Osteoblast (primary cell): ENCODE measurements at places on chromosomes 13 and 19. TPM values are rescaled to one million over a fixed set of nuclear protein-coding genes. Genes with fewer than 3 reads are reported as not detected.

DNA sequence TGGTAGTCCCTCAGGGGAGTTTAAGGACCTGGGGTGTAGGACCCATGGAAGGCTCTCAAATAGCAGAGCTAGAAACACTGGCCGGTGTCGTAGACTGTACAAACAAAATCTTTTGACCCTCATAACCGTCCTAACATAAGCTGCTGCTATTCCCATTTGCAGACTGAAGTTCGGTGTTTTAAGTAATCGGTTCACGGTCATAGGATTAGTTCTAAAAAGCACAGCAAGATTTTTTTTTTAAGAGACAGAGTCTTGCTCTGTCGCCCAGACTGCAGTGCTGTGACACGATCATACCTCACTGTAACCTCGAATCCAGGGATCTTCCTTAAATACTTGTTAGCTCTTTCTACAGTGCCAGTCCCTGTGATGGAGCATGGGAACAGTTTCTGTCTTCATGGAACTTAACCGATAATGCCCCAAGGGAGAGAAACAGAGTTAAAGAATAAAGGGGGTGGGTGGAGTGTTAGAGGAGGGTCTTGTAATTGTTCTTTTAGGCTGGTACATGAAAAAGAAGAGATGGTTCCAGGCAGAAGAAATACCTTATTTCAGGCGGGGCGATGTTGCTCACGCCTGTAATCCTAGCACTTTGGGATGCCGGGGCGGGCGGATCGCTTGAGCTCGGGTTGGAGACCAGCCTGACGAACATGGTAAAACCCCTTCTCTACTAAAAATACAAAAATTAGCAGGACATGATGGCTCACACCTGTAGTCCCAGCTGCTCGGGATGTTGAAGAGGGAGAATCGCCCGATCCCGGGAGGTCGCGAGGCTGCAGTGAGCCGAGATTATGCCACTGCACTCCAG is 475 bp upstream of the ZC3H4 start:
- peak overlapping the region; percentile 88 for H3K4me3 ChIP-seq
- peaks cover 6% of the 10 kb centered on the region for H3K36me3 ChIP-seq
- no peaks in the 10 kb centered on the region for H3K27me3 ChIP-seq
- H3K4me1 ChIP-seq = peaks cover 20% of the 10 kb centered on the region
- peak overlapping the region; percentile 100 for H3K27ac ChIP-seq

GJB6 gene
- total RNA-seq = not detected in 2 replicates

DNA sequence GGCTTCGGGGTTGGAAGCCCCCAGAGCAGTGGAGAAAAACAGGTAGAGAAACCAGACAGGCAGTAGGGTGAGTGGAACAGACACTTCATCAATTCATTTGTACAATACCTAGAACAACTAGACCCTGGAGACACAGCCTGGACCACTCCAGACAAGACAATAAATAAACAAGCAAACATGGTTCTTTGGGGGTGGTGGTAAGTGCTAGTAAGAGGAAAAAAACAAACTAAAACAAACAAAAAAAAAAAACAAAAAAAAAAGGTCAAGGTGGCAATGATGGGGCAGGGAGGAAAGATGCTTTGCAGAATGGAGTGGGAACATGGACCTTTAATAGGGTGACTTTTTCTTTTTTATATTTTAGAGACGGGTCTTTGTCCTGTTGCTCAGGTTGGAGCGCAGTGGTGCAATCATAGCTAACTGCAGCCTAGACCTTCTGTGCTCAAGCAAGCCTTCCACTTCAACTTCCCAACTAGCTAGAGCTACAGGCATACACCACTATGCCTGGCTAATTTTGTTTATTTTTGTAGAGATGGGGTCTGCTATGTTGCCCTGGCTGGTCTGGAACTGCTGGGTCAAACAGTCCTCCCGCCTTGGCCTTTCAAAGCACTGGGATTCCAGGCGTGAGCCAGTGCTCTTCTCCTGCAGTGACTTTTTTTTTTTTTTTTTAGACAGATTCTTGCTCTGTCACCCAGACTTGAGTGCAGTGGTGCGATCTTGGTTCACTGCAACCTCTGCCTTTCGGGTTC is 3.1 kb downstream of the JUNB start:
- no peaks in the 10 kb centered on the region for H3K27me3 ChIP-seq
- no peak for DNase-seq
- H3K4me3 ChIP-seq = peak overlapping the region; percentile 98
- peak overlapping the region; percentile 92 for H3K27ac ChIP-seq

DNA sequence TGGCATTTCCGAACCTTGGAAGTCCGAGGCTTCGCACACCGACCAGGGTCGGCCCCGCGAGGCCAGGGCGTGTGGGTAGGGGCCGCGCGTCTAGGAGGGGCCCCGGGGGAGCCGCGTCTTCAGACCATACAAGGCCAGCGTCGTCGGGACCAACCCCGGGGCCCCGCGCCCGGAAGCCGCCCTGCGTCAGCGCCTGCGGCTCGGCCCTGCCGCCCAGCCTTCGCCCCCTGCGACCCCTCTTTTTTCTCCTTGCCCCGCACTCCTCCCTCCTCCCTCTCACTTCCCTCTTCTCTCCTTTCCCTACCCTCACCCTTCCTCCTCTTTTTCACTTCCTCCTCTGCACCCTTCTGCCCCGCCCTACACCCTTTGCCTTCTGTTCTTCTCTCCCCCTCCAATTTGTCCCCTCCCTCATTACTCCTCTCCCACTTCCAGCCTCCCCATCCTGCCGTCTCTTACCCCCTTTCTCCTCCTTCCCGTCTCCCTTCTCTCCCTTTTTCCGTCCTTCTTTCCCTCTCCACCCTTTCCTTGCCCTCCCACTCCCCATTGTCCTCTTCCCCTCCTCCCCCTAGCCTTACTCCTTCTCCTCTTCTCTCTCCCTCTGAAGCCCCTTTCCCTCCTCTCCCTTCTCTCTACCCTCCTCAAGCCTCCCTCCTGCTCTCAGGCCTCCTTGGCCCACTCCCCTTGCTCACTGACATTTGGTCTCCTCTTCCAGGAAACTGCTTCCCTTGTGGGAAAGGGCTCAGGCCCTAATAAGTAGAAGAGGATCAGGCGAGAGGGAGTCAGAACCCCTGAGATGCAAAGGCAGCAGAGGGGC is 2.2 kb upstream of the PLEKHG2 start:
- peaks cover 35% of the 10 kb centered on the region for H3K4me1 ChIP-seq
- H3K27me3 ChIP-seq = no peaks in the 10 kb centered on the region
- H3K4me3 ChIP-seq = peak overlapping the region; percentile 83
- peak overlapping the region; percentile 84 for H3K27ac ChIP-seq

DNA sequence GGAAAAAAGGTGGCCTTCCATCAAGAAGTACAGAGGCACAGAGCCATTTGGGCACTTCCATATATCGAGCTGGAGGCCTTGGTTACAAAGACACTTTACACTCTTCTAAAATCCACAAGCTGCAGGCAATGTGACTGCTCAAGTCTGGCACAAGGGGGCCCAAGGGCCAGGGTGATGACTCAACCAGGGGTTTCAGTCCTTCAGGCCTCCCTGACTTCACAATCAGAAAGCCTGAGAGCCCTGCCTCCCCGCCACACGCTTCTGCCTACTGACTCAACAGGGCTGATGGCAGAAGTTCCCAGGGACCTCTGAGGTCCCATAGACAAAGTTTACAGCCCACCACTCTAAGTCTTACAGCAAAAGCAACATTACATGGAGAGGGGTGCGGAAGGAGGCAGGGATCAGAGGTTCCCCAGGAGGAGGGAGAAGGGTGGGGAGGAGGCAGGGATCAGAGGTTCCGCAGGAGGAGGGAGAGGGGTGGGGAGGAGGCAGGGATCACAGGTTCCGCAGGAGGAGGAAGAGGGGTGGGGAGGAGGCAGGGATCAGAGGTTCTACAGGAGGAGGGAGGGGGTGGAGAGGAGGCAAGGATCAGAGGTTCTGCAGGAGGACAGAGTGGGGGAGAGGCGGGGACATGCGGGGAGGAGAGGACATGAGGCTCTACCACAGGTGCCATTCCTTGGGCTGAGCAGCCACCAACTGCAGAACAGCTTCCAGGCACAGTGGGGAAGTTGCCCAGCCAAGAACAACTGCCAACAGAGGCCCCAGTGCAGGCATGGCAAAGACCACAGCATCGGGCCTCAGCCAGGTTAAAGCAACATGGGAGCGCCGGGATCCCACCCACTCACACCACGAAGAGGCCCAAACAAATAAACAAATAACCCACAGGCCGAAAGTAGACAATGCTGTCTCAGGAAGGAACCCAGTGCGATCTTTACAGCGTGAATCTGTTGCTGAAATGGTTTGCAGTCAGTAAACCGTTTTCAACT is 52.0 kb downstream of the SLC7A1 start:
- peaks cover 29% of the 10 kb centered on the region for H3K36me3 ChIP-seq
- peaks cover 5% of the 10 kb centered on the region for H3K4me1 ChIP-seq
- peak overlapping the region; percentile 5 for H3K27ac ChIP-seq
- H3K4me3 ChIP-seq = no peak overlapping the region

DNA sequence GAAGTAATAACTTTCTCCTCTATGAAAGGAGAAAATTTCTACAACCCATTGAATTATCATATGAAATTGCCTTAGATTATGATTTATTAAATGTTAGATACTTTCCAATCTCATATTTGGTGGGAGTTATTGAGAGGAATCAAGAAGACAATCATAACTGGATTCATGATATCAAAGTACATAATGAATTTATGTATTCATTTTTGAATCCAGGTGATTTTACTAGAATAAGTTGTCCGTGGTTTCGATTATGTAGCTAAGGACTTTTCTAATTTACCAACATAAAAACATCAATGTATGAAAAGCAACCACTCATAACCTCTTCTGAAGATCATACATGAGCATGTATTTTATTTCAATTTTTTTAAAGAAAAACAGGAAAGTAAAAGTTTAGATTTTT is 1225.0 kb upstream of the MIR17HG start:
- no peak overlapping the region for H3K4me3 ChIP-seq
- H3K36me3 ChIP-seq = no peaks in the 10 kb centered on the region
- no peak for DNase-seq
- no peaks in the 10 kb centered on the region for H3K4me1 ChIP-seq
- H3K27ac ChIP-seq = no peak overlapping the region

HTR2A gene
- total RNA-seq = under 0.01 TPM in 2 replicates

ENOX1 gene
- 5.4 and 7.1 TPM in 2 replicates for total RNA-seq

DNA sequence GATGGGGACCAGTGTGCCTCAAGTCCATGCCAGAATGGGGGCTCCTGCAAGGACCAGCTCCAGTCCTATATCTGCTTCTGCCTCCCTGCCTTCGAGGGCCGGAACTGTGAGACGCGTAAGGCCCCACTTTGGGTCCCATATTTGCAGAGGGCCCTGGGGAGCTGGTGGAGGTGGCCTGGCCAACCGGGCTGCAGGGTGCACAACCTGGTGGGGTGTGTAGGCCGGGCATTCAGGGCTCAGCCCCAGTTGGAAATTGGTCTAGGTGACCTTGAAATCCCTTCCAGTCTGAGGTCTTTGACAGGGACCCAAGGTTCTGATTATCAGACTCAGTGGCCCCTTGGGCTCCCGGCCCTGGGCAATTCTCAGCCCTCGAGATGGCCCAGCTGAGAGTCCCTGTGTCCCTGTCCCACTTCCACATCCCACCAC is 8.3 kb downstream of the F7 start:
- peak; percentile 36 for DNase-seq
- no peak overlapping the region for H3K4me3 ChIP-seq
- peaks cover 15% of the 10 kb centered on the region for H3K27me3 ChIP-seq
- no peak overlapping the region for H3K27ac ChIP-seq
- no peaks in the 10 kb centered on the region for H3K36me3 ChIP-seq

CACNG6 gene
- 0.36 TPM in 1 of 2 replicates, not detected in the other for total RNA-seq
